ENCODE measurements at places on chromosomes 7 and 10. TPM values are rescaled to one million over a fixed set of nuclear protein-coding genes. Genes with fewer than 3 reads are reported as not detected.

IGF2BP3 gene
- 0.94 TPM for total RNA-seq

NRG3 gene
- total RNA-seq: not detected

DNA sequence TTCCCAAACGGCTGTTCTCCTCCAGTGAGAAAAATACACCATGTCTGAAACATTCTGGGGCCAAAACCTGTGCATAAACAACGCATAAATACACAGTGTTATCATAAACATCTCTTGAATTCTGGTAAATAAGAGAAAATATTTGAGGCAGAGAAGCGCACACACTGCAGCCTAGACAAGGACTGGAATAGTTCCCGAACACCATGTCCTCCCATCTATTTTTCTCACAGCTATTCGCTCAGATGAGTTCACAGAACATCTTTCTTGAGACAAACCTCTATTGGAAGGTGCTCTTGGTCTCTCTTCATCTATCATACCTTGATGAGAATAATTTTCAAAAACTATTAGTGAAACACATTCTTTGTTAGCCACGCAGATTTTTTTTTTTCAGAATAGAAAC, 24.4 kb downstream of the ETV1 start:
- no peak overlapping the region for H3K27ac ChIP-seq
- no peak overlapping the region for H3K4me3 ChIP-seq
- no peaks in the 10 kb centered on the region for H3K36me3 ChIP-seq

DNA sequence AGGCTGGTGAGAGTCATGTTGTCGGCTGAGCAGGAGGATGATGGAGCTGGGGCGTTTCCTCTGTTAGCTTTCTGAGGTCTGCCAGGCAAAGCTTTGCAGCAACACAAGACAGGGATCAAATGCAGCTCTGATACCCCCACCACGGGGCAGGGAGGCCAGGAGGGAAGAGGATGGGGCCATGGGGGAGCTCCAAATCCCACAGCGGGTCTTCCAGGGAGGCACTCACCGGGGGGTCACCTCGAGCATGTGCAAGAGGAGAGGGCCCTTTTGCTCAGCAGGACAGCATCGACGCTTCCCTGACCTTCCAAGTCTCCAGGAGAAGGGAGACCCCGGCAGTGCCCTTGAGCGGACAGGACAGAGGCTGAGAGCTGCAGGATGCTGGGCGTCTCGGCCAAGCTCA, 127.5 kb downstream of the WDR37 start:
- H3K4me1 ChIP-seq: no peaks in the 10 kb centered on the region
- peaks cover 4% of the 10 kb centered on the region for H3K27me3 ChIP-seq
- no peaks in the 10 kb centered on the region for H3K36me3 ChIP-seq
- no peak overlapping the region for H3K4me3 ChIP-seq

GRCh38 chr7:155644971-155645509, 579 bp downstream of the RBM33 start:
- peaks cover 62% of the 10 kb centered on the region for H3K36me3 ChIP-seq
- peak overlapping the region; percentile 100 for H3K27ac ChIP-seq
- no peak for DNase-seq
- H3K4me3 ChIP-seq: peak overlapping the region; percentile 97

DNA sequence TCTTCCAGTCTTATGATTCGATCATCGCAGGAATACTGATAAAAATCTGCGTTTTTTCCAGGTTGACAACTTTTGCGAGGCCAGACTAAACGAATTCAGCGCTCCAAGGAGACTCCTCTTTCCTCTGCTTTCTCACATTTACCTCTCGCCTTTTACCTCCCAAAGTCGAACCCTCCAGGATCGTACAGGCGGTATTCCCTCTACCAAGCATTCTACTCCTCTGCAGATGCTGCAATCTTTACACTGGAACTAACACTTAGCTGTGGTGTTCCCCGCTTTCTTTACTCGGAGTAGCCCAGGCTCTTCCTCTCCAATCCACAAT, 449 bp downstream of the NUDT5 start:
- H3K36me3 ChIP-seq: peaks cover 19% of the 10 kb centered on the region
- peaks cover 32% of the 10 kb centered on the region for H3K4me1 ChIP-seq
- no peaks in the 10 kb centered on the region for H3K27me3 ChIP-seq
- peak overlapping the region; percentile 92 for H3K27ac ChIP-seq
- DNase-seq: no peak
- H3K4me3 ChIP-seq: peak overlapping the region; percentile 92

GRCh38 chr10:19812976-19813375, 3.3 kb upstream of the PLXDC2 start:
- no peaks in the 10 kb centered on the region for H3K4me1 ChIP-seq
- H3K4me3 ChIP-seq: no peak overlapping the region
- H3K27me3 ChIP-seq: peaks cover 33% of the 10 kb centered on the region
- no peaks in the 10 kb centered on the region for H3K36me3 ChIP-seq

DNA sequence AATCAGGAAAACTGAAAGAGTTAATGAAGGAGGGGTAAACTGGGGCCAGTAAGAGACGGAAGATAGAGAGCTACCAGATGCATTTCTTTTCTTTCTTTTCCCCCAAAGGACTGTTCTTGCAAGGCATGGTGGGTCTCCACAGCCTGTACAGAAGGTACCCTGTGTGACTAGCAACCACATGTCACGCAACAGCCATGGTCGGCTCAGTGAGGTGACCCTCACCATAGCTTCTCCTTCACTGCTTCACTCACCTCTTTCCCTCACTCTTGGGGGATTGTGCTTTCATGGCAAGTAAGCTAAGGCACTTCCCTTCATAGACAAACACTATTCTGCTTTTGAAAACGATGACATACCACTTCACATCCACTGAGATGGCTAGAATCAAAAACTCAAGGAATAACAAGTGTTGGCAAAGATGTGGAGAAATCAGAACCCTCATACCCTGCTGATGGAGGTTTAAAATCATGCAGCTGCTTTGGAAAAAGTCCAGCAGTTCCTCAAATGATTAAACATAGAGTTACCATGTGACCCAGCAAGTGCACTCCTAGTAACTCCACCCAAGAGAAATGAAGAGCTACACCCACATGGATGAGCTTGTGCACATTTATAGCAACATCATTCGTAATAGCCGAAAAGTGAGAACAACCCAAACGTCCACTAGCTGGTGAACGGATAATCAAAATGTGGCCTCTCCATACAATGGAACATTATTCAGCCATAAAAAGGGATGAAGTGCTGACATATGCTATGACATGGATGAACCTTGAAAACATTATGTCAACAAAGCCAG, 3.8 kb upstream of the INSIG1 start:
- no peak for DNase-seq
- no peak overlapping the region for H3K4me3 ChIP-seq
- peaks cover 4% of the 10 kb centered on the region for H3K36me3 ChIP-seq
- no peak overlapping the region for H3K27ac ChIP-seq
- peaks cover 17% of the 10 kb centered on the region for H3K27me3 ChIP-seq
- H3K4me1 ChIP-seq: peaks cover 20% of the 10 kb centered on the region

CABCOCO1 gene
- total RNA-seq: not detected

CALHM3 gene
- total RNA-seq: 0.17 TPM

DNA sequence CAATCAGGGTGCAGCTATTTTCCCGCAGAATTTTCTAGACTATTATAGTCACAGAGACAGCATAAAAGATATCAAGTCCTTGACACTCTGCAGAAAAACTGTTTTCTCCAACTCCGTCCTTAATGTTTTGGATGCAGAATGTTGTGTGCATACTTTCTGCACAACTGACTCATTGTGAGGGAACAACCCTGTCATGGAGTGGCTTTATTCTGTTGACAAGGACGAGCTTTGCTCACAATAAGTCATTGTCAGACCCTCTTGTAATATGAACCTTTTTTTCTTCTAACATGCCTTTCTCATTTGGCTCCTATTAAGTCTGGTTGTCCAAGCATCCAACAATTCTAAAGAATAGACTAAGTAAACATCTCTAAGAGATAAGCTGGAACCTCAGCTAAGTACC, 17.3 kb downstream of the ABCB4 start:
- no peaks in the 10 kb centered on the region for H3K4me1 ChIP-seq
- no peaks in the 10 kb centered on the region for H3K36me3 ChIP-seq
- no peak for DNase-seq
- no peak overlapping the region for H3K4me3 ChIP-seq

CPA5 gene
- 8.7 TPM for total RNA-seq

- H3K36me3 ChIP-seq: no peaks in the 10 kb centered on the region
- no peaks in the 10 kb centered on the region for H3K4me1 ChIP-seq
- DNase-seq: no peak
- H3K27me3 ChIP-seq: peaks cover 3% of the 10 kb centered on the region
- no peak overlapping the region for H3K27ac ChIP-seq
Measured at GRCh38 chr10:75261813-75262705, 26.3 kb upstream of the COMTD1 start.

- H3K36me3 ChIP-seq: no peaks in the 10 kb centered on the region
- DNase-seq: no peak
- H3K4me3 ChIP-seq: no peak overlapping the region
Measured at GRCh38 chr10:30365278-30365677, 16.2 kb upstream of the MTPAP start.

DNA sequence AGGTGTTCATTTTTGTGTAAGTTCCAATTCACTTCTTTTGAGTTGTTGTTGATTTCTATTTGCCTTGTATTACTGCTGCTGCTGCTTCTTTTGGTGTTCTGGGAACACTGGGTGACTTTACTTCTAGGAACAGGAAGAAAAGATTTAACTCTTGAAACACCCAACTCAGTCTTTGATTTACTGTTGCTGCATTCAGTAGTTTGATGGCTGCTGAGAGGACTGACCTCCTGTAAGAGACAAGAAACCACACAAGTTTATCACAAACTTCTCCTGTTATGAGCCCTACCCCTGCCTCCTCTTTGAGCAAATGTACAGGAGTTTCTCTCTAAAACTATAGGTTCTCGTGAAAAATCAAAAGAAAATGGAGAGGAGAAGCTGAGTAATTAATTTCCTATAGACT, 161.7 kb downstream of the CTTNBP2 start:
- no peaks in the 10 kb centered on the region for H3K36me3 ChIP-seq
- H3K27me3 ChIP-seq: no peaks in the 10 kb centered on the region
- H3K4me3 ChIP-seq: no peak overlapping the region
- H3K27ac ChIP-seq: no peak overlapping the region
- DNase-seq: no peak

DNA sequence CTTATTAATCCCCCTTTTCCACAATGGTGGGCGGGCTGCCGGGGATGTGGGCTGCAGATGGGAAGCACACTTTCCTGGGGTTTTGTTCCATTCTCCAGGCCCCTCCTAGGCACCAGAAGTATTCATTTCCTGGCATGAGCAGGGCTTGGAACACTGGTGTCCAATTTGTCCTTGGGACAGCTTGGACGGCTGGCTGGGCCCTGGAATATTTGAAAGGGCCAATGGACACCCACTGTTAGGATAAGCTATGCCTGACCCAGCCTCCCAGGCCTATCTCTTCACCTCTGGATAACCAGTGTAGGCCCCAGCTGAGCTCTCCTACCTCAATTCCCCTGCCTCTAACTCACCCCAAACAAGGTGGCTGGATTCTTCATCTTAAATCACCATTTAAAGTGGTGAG, 354.9 kb downstream of the PTEN start:
- no peaks in the 10 kb centered on the region for H3K4me1 ChIP-seq
- H3K27me3 ChIP-seq: peaks cover 5% of the 10 kb centered on the region
- peaks cover 5% of the 10 kb centered on the region for H3K36me3 ChIP-seq
- no peak overlapping the region for H3K27ac ChIP-seq
- DNase-seq: no peak
- no peak overlapping the region for H3K4me3 ChIP-seq
